ENCODE measurements at places on chromosomes 4 and X.
A peak's percentile ranks its signal among the peaks of the same experiment; 100 is the strongest.

DNA sequence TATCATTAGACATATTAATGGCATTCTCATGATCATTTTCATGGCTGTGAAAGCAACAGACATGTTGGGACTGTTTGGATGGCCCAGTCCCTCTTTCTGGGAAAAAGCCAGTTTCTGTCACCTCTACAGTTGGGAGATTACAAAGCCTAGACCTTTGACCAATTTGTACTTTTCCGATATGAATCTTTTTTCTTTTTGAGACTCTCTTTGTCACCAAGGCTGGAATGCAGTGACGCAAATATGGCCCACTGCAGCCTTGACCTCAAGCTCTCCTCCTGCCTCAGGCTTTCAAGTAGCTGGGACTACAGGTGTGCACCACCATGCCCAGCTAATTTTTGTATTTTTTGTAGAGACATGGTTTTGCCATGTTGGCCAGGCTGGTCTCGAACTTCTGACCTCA, 9.4 kb downstream of the TBC1D25 start:
- no peak for DNase-seq

DNA sequence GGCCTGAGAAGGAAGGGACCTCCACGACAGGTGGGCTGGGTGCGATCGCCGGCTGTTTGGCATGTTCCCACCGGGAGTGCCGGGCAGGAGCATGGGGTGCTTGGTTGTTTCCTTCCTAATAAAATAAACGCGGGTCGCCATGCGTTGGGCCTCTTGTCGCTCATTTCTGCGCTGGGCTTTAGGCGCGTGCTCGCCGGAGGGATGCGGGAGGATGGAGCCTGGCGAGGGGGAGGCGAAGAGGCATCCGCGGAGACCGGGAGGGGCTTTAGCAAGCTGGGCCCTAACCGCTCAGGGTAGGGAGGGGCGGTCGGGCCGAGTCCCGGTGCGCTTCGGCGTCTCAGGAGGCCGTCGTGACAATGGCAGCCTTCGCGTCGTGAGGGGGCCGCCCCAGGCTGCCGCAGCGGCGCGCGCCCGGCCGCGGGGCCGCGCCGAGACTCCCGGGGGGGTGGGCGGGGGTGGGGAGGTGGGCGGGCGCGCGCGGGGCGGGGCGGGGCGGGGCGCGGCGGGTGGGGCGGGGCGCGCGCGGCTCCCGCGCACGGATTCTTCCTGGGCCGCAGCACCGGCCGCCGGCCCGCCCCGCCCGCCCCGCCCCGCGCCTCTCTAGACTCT, 476 bp upstream of the GDI1 start:
- peak; percentile 59 for DNase-seq

GRCh38 chr4:115145393-115146160, 32.2 kb upstream of the NDST4 start:
- no peak for DNase-seq

DNA sequence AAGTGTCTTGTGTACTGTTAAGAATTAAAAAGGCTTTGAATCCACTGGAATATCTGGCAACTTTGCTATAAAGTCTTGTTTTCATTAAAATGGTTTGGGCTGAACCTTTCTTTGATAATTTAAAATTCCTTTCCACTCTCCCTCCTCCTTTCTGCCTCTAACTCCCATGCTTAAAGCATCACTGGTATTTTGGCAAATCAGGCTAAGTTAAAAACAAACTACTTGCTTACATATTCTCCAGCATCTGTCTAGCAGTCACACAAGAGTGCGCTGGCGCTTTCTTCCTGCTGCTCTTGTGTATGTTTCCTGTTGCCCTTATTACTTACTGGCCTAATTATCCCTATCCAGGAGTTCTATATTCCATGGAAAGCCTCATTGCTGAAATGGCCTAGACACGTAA, 136.6 kb downstream of the VEGFC start:
- DNase-seq: no peak

DNA sequence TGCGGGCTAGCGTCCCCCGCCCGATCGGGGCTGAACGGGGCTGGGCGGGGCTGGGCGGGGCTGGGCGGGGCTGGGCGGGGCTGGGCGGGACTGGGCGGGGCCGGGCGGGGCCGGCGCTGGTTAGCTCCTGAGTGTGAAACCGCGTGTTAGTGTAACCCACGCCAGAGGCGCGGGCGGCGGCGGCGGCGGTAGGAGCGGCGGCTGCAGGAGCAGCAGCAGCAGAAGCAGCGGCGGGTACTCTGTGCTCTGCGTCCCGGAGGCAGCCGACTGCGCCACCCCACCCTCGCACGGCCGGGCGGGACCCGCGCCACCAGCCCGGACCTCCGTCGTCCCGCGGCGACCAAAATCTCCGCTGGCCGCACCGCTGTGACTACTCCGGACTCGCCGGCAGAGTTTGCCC, 128.1 kb downstream of the LAS1L start:
- no peak for DNase-seq

DNA sequence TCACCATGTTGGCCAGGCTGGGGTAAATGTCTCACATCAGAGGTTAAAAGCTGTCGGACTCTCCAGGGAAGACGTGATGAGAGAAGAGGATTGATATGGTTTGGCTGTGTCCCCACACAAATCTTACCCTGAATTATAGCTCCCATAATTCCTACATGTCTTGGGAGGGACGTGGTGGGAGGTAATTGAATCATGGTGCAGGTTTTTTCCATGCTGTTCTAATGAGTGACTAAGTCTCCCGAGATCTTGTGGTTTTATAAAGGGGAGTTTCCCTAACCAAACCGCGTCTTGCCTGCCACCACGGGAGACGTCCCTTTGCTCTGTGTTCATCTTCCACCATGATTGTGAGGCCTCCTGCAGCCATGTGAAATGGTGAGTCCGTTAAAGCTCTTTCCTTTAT, 64.4 kb downstream of the ASMT start:
- DNase-seq: peak; percentile 69

GRCh38 chr4:152663203-152664066, 16.4 kb downstream of the TMEM154 start:
- peak; percentile 9 for DNase-seq

Measured in fibroblast of skin of abdomen (primary cell).